Fibroblast of lung (primary cell): ENCODE measurements at places on chromosomes 16 and 17. TPM values are rescaled to one million over a fixed set of nuclear protein-coding genes. Genes with fewer than 3 reads are reported as not detected.

The ABCA10 gene
- 2.6 and 2.8 TPM in 2 replicates for total RNA-seq

The RNPS1 gene
- total RNA-seq = 38.1 and 44.9 TPM in 2 replicates

The HSPB9 gene
- total RNA-seq = not detected in 2 replicates

The MMP25 gene
- total RNA-seq = not detected in 2 replicates
